ENCODE measurements at places on chromosomes 7 and 10. TPM values are rescaled to one million over a fixed set of nuclear protein-coding genes. Genes with fewer than 3 reads are reported as not detected.

IFIT2 gene
- 10.1 TPM for polyA plus RNA-seq

LEP gene
- polyA plus RNA-seq: not detected

LRRC18 gene
- polyA plus RNA-seq: 0.16 TPM

ITPRID1 gene
- polyA plus RNA-seq: not detected

MLLT10 gene
- 13.5 TPM for polyA plus RNA-seq

MALRD1 gene
- 0.10 TPM for polyA plus RNA-seq

AOAH gene
- polyA plus RNA-seq: 0.32 TPM

NRCAM gene
- polyA plus RNA-seq: 0.92 TPM

SPDYE6 gene
- polyA plus RNA-seq: 1.7 TPM

LGI1 gene
- polyA plus RNA-seq: not detected

FAM180A gene
- not detected for polyA plus RNA-seq

CFAP46 gene
- not detected for polyA plus RNA-seq

HOXA6 gene
- polyA plus RNA-seq: 0.20 TPM

AGAP5 gene
- polyA plus RNA-seq: 2.0 TPM

Measured in GM12878 (cell line).